ENCODE measurements at places on chromosomes 12 and 14.

DNA sequence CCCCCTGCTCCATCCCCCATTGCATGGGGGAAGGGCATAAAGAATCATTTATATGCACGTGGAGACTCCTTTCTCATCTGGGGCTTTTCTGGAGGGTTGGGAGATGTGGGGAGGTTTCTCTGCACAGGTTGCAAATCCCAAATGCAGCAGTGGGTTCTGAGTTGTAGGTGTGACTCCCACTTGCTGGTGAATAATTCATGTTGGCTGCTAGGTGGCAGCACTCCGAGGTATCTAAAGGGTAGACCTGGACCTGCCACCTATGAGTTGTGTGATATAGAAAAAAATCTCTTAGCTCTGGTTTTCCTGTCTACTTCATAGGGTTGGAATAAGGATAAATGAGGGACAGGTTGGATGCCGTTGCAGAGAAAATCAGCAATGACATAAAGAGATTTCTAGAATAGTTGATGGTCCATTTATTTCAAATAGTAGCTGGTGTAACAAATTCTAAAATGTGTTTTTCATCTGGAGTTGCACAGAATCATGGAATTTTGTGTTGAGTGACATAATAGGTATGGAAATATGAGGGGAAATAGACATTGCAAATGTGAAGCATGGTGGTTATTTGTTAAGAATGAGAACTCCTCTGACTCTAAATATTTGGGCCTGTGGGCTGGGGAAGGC lies 4.6 kb downstream of the MARCHF9 start:
- no peak for DNase-seq

DNA sequence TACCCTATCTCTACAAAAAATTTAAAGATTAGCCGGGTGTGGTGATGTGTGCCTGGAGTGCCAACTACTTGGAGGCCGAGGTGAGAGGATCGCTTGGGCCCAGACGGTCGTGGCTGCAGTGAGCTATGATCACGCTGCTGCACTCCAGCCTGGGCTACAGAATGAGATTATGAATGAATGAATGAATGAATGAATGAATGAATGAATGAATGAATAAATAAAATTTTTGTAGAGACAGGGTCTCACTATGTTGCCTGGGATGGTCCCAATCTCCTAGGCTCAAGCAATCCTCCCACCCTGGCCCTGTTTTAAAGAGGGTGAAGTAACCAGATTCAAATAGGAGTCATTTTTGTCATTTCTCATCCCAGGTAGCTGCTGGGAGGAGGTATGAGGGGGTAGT lies 176.2 kb upstream of the HIF1A start:
- no peak for DNase-seq

DNA sequence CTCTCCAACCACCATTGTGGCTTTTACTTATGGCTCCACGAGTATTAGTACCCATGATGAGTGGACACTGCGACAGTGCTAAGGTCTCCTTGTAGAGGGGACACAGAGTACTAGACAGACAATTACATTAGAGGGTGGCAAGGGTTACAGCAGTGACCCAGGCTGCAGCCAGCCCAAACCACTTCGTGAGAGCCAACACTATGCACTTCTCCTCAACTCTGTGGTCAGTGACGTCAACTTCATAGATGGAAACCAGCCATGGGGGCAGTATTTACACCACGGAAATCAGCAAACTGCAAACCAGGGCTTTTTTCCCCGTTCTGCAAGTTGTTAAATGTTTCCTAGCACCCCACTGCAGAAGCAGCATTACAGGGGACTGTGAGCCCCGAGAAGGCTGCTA lies 61.6 kb upstream of the ZFP36L1 start:
- DNase-seq = no peak

- DNase-seq = no peak
Observed at GRCh38 chr14:68638141-68638999, 154.5 kb downstream of the ZFP36L1 start.

DNA sequence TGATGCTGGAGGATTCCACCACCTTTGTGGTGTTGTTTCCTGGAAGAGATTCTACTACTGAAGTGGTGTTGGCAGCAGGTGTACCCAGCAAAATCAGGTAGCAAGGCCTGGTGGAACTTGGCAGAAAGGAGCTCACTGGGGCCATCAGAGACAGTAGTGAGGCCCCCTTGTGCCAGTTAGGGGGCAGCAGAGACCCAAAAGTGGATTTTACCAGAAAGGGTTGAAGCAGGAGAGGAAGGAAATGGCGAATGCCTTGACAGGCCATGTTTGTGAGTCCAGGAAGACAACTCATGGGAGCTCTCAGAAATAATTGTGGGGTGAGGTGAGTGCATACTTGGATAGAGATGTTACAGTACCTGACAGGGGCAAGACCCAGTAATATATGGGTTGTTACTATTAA lies 137.7 kb upstream of the FGD4 start:
- no peak for DNase-seq

DNA sequence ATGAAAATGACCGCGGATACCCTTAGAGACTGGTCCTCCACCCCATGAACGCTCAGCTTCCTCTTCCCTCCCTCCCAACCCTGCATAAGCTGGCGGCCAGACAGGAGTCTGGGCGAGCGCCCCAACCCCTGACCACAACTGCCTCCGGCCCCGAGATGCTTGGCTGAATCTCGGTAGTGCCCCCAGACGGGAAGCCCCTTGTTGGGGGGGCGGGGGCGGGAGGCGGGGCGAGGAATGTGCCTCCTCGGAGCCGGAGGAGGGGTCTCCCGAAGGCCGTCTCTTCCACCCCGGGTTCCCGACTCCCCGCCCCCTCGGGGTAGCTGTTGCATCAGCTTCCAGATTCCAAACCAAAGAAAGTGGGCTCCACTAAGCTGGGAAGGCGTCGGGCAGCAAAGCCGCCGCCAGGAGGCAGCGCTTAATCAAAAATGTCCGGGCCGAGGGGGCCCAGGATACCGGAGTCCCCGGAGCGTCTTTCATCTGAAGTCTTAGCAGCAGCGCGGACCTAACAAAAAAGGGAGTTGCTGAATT lies 7.1 kb upstream of the MRPL52 start:
- peak; percentile 46 for DNase-seq

DNA sequence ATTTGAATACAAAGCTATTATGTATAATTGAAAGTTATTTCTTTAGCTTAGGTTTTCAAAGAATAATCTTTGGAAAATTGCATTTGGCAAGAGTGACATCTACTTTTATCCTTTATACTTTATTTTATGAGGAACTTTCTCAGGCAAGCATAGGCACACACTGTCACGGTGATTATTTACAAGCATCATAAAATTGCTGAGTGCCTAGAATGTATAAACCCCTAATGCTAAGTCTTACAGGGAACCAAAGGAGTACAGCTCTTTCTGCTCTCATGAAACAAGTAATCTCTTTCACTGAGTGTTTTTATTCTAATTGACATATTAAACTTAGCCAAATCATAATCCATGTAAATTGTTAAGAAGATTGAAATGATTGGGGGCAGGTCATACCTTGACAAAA lies 154.9 kb downstream of the FSCB start:
- DNase-seq = no peak

- DNase-seq = no peak
Observed at GRCh38 chr12:3036901-3037600, 40.1 kb upstream of the TSPAN9 start.

GRCh38 chr12:31876568-31877424 lies 82.4 kb upstream of the RESF1 start:
- DNase-seq = no peak
